ENCODE measurements at places on chromosomes 16 and 17. TPM values are rescaled to one million over a fixed set of nuclear protein-coding genes. Genes with fewer than 3 reads are reported as not detected.

DNA sequence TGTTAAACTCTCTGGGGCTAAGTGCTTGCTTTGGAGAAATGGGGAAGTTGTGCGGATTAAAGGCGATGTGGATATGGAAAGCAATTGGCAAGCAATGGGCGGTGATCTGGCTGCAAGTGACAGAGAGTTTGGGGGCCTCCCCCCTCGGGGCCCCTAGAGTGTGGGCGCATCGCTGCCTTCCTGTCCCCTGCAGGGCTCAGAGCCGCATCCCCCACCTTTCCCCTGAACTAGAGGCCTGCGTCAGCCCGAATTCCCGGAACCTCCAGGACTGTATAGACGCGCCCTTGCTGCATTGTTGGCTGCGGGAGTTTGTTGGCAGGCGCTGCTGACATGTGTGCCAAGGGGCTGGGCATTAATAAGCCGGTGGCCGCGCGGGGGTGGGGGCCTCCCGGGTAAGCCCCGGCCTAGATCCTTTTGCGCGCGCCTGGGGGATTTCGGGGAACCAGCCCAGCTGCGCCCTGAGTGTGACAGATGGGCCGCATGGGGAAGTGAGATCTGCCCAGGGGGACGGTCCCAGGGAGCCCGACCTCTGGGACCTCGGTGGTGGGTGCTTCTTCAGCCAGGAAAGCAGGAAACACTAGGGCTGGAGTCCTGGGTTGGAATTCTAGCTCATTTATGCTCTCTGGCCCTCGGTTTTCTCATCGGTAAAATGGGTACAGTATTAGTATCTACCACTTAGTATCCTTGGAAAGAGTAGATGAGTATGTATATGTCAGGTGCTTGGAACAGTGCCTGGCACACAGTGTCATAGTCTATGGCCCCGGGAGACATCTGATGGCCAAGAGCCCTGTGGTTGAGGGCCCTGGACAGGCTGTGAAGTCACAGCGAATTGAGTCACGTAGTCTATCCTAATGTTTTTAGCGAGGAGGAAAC is 1.0 kb downstream of the EEF2K start:
- peak; percentile 86 for DNase-seq

- peak; percentile 69 for DNase-seq
Measured at GRCh38 chr17:5237541-5238016, 2.9 kb upstream of the SCIMP start.

DNA sequence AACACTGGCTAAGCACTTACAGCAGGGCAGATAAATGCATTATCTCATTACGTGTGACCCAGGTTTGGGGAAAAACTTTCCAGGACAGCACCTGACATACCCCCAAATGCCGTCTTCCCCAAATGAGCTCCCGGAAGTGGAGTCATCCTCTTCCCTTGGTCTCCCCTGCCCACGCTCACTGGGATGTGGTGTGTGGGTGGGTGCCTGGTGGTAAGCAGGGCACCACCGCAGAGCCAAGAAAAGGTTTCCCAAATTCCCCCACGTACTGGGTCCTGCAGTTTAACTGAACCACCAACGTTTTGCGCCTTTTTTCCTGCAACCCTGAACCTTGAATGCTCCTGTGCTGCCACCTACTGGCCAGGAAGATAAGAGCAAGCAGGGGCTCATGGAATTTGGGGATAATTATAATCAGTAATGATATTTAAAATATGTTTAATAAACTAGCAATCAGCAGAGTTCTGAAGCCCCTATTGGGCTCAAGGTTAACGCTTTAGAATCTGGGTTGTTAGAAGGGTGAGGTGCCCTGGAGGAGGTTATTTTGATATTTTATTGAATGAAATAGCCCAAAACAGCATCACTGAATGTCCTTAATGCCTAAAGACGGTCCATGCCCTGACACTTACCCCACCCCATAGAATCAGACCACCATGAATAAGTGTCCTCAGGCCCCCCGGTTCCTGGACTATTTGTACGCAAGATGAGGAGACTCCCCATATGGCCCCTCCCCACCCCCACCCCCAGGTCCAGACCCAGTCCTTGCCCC is 8.0 kb downstream of the SPPL2C start:
- DNase-seq: peak; percentile 79

- DNase-seq: no peak
Measured at GRCh38 chr17:6508519-6509030, 47.8 kb downstream of the PITPNM3 start.

- DNase-seq: no peak
Measured at GRCh38 chr17:1511756-1512321, 4.6 kb downstream of the INPP5K start.

CCDC78 gene
- 1.3 TPM for total RNA-seq

GH2 gene
- total RNA-seq: not detected

All from activated naive CD4-positive, alpha-beta T cell treated with anti-CD3 and anti-CD28 coated beads for 36 hours (primary cell).